Breast epithelium (tissue), 4 donors: ENCODE measurements at places on chromosomes 6 and 20. TPM values are rescaled to one million over a fixed set of nuclear protein-coding genes. Genes with fewer than 3 reads are reported as not detected.

The MAS1 gene
- not detected for total RNA-seq

The ULBP2 gene
- total RNA-seq, result 1.3 TPM

DNA sequence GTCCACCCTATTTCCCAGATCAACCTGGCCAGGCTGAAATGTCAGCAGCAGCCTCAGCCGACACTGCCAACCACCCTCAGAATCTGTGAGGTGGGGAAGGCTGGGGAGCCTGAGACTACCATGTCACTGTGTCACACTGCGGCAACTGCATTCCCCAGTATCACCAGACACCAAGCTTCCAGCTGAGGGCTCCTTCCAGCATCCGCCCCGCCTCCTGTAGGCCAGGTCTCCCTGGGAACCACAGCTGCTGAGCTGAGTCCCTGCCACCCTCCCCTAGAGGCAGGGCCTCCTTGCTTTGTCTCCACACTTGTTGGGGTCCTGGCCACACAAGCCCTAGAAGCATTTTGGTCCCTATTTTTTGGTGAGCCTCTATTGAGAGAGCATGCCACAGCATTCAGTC is 115.7 kb downstream of the UNC5CL start:
- H3K4me1 ChIP-seq, result no peaks in the 10 kb centered on the region
- H3K36me3 ChIP-seq, result no peaks in the 10 kb centered on the region
- H3K4me3 ChIP-seq, result no peak overlapping the region
- no peaks in the 10 kb centered on the region for H3K27me3 ChIP-seq
- no peak overlapping the region for H3K27ac ChIP-seq

DNA sequence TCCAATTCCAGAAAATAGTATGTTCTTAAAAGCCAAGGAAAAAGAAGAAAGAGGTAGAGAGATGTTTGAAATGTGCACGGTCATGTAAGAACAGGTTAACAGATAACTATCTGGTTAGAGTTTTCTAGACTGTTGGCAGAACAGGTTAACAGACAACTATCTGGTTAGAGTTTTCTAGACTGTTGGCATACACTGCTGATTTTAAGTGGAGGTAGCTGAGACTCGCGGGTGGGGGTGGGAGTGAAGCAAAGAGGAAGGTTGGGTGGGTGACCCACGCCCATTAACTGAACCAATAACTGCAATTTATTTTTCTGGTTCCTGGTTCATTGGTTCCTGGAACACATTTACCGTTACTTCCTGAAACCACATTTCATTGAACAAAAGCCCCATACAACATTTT is 157.5 kb downstream of the ELOVL4 start:
- H3K36me3 ChIP-seq, result no peaks in the 10 kb centered on the region
- H3K4me1 ChIP-seq, result no peaks in the 10 kb centered on the region
- H3K4me3 ChIP-seq, result no peak overlapping the region
- DNase-seq, result no peak
- H3K27ac ChIP-seq, result no peak overlapping the region
- no peaks in the 10 kb centered on the region for H3K27me3 ChIP-seq

DNA sequence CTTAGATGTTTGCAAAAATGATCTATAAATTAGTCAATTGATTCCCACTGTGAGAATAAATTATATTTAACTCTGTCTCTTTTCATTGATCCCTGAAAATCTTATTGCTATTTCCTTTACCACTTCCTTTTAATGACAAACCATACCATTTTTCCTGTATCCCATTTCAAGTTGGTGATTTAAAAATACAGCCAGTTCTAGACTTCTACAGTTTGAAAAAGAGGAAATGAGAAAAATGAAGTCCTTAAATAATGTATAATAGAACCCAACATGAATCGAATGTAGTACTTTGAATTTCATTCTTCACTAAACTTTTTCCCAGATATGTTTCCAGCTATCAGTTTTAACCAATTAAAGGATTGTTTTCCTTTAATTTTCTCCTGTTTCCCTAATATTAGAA is 29.5 kb upstream of the SDHAF4 start:
- H3K27me3 ChIP-seq, result no peaks in the 10 kb centered on the region
- no peak for DNase-seq
- H3K36me3 ChIP-seq, result no peaks in the 10 kb centered on the region
- H3K4me1 ChIP-seq, result no peaks in the 10 kb centered on the region
- H3K4me3 ChIP-seq, result no peak overlapping the region

The BTN1A1 gene
- not detected for total RNA-seq

DNA sequence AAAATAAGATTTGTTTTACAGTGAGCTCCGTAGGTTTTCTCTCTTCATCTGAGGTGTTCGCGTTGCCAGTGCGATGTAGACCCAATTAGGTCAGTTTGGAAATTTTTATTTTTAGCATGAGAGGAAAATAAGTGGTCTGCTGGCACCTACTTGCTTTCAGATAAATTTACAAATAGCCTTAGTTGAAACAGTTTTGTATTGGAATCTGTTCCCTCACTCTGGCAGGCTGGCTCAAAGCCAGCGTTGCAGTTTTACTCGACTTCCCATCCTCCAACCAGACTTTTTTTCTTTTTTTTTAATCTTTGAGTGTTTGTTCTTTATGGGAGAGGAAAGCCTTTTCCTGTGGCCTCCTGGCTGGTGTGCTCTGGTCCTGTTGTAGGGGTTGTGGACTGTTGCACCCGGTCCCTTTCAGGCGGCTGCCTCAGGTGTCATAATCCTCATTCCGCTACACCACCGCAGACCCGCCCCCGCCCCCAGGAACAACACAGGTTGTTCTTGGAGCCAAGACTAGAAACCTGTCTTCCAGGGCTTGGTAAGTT is 46.7 kb downstream of the TIAM2 start:
- H3K27ac ChIP-seq, result peak overlapping the region; percentile 52
- no peaks in the 10 kb centered on the region for H3K36me3 ChIP-seq
- H3K4me3 ChIP-seq, result peak overlapping the region; percentile 1
- no peaks in the 10 kb centered on the region for H3K4me1 ChIP-seq
- no peaks in the 10 kb centered on the region for H3K27me3 ChIP-seq

The FABP7 gene
- total RNA-seq, result 3.6 TPM

GRCh38 chr6:37109714-37110499 is 60.0 kb upstream of the PIM1 start:
- no peaks in the 10 kb centered on the region for H3K36me3 ChIP-seq
- no peak for DNase-seq
- H3K4me3 ChIP-seq, result no peak overlapping the region
- no peaks in the 10 kb centered on the region for H3K4me1 ChIP-seq

GRCh38 chr6:50722829-50723554 is 9.7 kb downstream of the TFAP2D start:
- no peaks in the 10 kb centered on the region for H3K4me1 ChIP-seq
- no peak overlapping the region for H3K27ac ChIP-seq
- no peak for DNase-seq
- H3K4me3 ChIP-seq, result no peak overlapping the region
- H3K27me3 ChIP-seq, result peaks cover 83% of the 10 kb centered on the region

DNA sequence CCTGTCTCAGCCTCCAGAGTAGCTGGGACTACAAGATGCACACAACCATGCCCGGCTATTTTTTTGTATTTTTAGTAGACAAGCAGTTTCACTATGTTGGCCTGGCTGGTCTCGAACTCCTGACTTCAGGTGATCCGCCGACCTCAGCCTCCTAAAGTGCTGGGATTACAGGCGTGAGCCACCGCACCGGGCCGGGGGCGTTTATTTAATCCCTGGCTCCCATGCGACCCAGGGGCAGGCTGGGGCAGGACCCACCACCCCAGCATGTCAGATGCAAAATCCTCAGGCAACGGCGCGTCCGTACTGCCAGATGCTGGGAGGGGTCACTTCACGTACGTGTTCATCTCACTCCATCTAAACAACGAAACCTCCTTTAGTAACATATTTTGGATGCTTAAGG is 518.7 kb upstream of the NOX3 start:
- no peaks in the 10 kb centered on the region for H3K4me1 ChIP-seq
- H3K4me3 ChIP-seq, result no peak overlapping the region
- DNase-seq, result no peak
- no peaks in the 10 kb centered on the region for H3K27me3 ChIP-seq
- no peak overlapping the region for H3K27ac ChIP-seq

The RGS17 gene
- 1.8 TPM for total RNA-seq

- no peaks in the 10 kb centered on the region for H3K36me3 ChIP-seq
- H3K4me1 ChIP-seq, result no peaks in the 10 kb centered on the region
- H3K27ac ChIP-seq, result no peak overlapping the region
These were observed 1383.5 kb upstream of the DEFB115 start for GRCh38 chr20:29873946-29874345.

The FAXC gene
- total RNA-seq, result not detected

- H3K4me1 ChIP-seq, result no peaks in the 10 kb centered on the region
- DNase-seq, result no peak
- no peaks in the 10 kb centered on the region for H3K36me3 ChIP-seq
- H3K4me3 ChIP-seq, result no peak overlapping the region
These were observed 85.9 kb downstream of the THBS2 start for GRCh38 chr6:169167581-169168301.

The EPB41L1 gene
- total RNA-seq, result 43.7 TPM

DNA sequence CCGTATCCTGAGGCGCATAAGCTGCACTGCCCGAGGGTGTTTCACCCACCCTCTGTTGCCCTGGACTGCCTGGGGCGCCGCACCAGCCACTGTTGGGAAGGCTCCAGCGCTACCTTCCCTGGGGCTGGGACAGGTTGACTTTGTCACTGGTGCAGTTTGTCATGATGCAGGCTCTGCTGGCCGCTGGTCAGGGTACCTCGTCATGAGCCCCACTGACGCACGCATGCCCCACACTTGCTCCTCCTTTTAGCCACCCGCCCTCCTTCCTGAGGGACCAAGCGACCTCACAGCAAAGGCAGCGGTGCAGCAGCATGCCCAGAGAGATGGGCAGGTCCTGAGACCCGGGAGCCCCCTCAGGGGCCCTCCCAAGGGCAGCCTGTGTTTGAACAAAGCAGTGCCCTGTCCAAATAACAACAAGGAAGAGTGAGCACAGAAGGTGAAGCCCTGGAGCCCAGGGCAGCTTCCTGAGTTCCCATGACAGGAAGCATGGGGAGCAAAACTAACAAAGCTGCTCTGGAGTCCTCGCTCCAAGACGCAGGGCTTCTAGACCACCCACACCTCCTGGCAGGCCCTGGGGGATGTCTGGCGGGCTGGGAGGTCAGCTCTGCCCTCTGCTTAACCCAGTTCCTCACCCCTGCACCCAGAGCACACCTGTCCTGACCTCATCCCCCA is 50.1 kb upstream of the SMOC2 start:
- H3K27me3 ChIP-seq, result no peaks in the 10 kb centered on the region
- H3K4me3 ChIP-seq, result no peak overlapping the region
- peak; percentile 91 for DNase-seq
- H3K4me1 ChIP-seq, result peaks cover 5% of the 10 kb centered on the region

DNA sequence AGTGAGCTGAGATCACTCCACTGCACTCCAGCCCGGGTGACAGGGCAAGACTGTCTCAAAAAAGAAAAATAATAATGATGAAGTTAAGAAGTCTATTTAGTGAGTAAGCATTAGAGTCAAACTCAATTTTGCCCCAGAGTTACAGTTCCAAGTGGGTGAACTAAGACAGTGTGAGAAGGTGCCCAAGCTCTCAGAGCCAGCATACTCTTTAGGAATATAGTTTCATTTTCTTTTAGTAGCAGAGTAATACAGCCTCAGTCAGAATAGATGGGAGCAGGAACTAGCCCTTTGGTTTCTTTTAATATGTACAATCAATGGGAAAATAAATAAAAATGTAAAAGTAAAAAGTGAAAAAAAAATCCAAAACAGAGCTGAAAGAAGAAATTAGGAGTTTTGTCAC is 87.0 kb upstream of the ADGRF1 start:
- H3K36me3 ChIP-seq, result no peaks in the 10 kb centered on the region
- H3K4me1 ChIP-seq, result no peaks in the 10 kb centered on the region
- no peak for DNase-seq
- H3K27ac ChIP-seq, result no peak overlapping the region
- H3K4me3 ChIP-seq, result no peak overlapping the region

DNA sequence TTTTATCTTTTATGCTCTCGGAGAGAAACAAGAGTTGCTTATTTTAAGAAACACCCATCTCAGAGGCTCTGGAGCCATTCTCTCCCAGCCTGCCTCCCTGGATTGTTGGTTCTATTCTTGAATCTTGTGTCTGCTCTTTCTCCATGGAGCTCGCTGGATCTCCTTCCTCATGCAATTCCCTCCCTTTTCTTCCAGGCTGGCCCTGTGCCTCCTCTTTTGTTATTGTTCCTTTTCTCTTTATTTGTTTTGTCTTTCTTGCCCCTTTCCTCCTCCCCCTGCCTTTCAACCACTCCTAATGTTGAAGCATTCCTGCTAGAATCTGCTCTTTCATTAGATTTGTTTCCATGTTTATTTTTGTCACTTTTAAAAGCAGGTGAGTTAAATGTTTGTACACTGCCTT is 76.5 kb downstream of the STMND1 start:
- no peaks in the 10 kb centered on the region for H3K4me1 ChIP-seq
- H3K27me3 ChIP-seq, result no peaks in the 10 kb centered on the region
- H3K36me3 ChIP-seq, result no peaks in the 10 kb centered on the region
- H3K4me3 ChIP-seq, result no peak overlapping the region
- H3K27ac ChIP-seq, result no peak overlapping the region

- H3K27ac ChIP-seq, result no peak overlapping the region
- H3K36me3 ChIP-seq, result no peaks in the 10 kb centered on the region
- H3K4me1 ChIP-seq, result no peaks in the 10 kb centered on the region
These were observed 90.9 kb upstream of the GRIK2 start for GRCh38 chr6:101302593-101302992.

The C6orf58 gene
- not detected for total RNA-seq

GRCh38 chr6:145485288-145485687 is 250.0 kb downstream of the EPM2A start:
- no peak overlapping the region for H3K4me3 ChIP-seq
- DNase-seq, result no peak
- no peaks in the 10 kb centered on the region for H3K27me3 ChIP-seq

GRCh38 chr6:136030131-136030530 is 178.6 kb downstream of the PDE7B start:
- no peaks in the 10 kb centered on the region for H3K27me3 ChIP-seq
- H3K36me3 ChIP-seq, result no peaks in the 10 kb centered on the region
- H3K27ac ChIP-seq, result no peak overlapping the region

GRCh38 chr6:125294925-125295324 is 6.8 kb downstream of the HDDC2 start:
- no peaks in the 10 kb centered on the region for H3K36me3 ChIP-seq
- no peaks in the 10 kb centered on the region for H3K27me3 ChIP-seq
- H3K27ac ChIP-seq, result no peak overlapping the region
- DNase-seq, result no peak
- peaks cover 15% of the 10 kb centered on the region for H3K4me1 ChIP-seq

DNA sequence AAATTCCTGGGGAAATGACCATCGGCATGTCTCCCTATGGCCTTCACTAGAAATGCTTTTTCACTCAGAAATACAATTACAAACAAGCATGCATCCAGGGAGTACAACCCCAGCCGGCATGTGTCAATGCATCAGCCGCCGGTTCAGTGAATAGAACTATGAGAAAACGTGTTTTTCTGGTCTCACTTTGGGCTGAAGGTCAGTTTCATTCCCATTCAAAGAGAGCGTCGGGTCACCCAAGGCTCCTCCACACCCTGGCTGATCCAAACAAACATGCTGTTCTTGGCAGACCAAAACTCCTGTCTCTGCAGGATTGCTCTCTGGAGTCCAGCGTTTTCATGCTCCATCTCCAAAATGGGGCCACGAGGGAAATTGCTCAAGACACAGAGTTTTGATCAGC is 35.5 kb upstream of the NXT1 start:
- no peaks in the 10 kb centered on the region for H3K4me1 ChIP-seq
- H3K36me3 ChIP-seq, result no peaks in the 10 kb centered on the region
- peak overlapping the region; percentile 43 for H3K27ac ChIP-seq
- H3K4me3 ChIP-seq, result no peak overlapping the region
- DNase-seq, result no peak
